EL (cell line): ENCODE measurements at places on chromosomes 12 and 14.

DNA sequence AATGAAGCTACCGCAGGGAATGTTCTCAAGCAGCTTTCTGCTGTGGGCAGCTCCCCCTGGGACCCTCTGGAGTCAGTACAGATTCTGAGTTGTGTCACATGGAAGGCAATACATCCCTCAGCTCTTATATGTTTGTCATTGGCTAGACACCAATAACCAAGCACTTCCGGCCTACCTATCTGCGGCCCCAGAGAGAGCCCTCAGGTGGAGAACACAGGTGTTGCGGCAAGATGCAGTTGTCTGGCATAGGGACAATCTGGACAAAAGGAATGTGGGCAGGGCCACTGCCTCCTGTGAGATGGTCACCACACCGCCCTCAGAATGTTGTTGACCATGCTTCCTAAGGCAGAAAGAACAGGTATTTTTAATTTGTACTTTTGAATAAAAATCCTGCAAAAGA lies 118.7 kb downstream of the BRMS1L start:
- DNase-seq = no peak

GRCh38 chr12:120490833-120491512 lies 4.9 kb upstream of the DYNLL1 start:
- DNase-seq = no peak

GRCh38 chr12:69440016-69440415 lies 30.2 kb upstream of the FRS2 start:
- DNase-seq = no peak

- DNase-seq = no peak
Measured at GRCh38 chr12:124851342-124851741, 12.3 kb downstream of the SCARB1 start.

- DNase-seq = peak; percentile 85
Measured at GRCh38 chr12:75446857-75447256, 33.7 kb upstream of the GLIPR1 start.

DNA sequence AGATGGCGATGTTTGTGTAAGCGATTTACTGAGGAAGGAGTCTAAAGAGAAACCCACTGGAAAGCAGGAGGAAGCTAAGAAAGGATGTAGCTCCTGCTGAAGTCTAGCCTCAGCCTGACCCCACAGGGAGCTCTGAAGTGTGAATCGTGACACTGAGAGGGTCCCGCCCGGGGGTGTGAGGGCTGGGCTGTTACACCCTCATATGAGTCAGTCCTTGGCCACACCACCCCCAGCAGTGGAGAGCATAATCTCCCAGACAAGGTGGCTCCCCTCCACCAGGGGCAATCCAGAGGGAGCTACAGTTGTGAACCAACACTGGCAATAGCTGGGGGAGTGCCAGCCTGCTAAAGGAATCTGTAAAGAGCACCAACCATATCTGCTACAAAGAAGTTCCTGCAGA lies 31.5 kb downstream of the SVOP start:
- peak; percentile 6 for DNase-seq
